ENCODE measurements at places on chromosomes 2 and 18.

- DNase-seq, result no peak
These were observed 57.6 kb upstream of the ZNF519 start for GRCh38 chr18:14189858-14190257.

DNA sequence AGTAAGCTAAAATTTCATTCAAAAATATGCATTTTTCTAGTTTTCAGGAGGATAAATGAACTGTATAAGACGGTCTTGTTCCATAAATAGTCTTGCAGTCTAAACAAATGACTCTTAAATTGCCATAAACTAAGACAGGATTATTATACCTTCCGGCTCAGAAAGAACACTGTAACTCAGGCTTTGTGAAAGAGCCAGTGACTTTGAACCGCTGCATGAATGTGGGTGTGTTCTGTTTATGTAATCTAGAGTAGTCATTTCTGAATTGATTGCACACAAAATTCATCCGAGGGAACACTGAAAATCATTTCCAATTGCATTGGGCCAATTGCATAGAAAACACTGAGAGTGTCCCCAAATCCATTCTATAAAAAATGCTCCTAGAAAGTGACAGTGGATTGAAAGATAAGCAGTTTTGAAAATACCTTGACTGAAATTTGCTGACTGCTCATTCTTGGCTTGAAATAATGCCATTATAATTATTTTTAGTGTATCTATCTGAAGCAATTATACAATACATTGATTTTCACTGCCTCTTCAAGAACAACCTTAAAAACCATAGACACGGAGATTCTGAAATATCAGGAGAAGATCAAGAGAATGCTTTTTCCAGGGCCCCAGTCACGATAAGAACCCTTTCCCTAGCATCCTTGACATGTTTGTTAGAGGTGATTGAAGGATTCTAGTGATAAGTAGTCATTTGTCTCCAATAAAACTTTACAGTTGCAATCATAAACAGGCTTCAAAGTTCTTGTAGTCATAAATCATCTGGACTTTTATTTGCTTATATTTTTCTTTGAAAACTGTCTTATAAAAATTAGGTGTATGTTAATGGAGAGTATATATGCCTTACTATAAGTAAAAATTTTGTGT lies 55.4 kb downstream of the CNTNAP5 start:
- DNase-seq, result no peak

- DNase-seq, result no peak
These were observed 35.0 kb downstream of the CYP27C1 start for GRCh38 chr2:127185093-127185492.

- DNase-seq, result no peak
These were observed 2.9 kb downstream of the SERPINB2 start for GRCh38 chr18:63890237-63890949.

DNA sequence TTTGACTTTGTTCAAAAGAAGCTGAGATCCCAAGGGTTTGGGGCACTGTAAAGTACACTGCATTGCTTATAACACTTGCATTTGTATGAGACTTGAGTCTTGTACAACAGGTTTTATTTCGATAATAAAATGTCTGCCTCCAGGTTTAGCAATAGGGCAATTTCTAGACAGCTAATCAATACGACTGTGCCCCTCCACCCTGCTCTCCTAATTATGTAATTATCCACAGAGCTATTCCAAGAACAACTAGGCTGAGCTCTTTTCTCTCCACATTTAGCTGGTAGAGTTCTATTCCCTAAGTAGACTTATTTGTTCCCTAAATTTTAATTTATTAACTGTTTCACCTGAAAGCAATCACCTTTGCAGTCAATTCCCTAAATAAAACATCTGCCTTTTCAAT lies 52.9 kb upstream of the LINC00305 start:
- no peak for DNase-seq

GRCh38 chr2:235091421-235091820 lies 139.6 kb downstream of the SH3BP4 start:
- no peak for DNase-seq

- no peak for DNase-seq
These were observed 72.0 kb upstream of the FSHR start for GRCh38 chr2:49226360-49226759.

GRCh38 chr2:1893856-1894255 lies 149.5 kb upstream of the PXDN start:
- DNase-seq, result no peak

DNA sequence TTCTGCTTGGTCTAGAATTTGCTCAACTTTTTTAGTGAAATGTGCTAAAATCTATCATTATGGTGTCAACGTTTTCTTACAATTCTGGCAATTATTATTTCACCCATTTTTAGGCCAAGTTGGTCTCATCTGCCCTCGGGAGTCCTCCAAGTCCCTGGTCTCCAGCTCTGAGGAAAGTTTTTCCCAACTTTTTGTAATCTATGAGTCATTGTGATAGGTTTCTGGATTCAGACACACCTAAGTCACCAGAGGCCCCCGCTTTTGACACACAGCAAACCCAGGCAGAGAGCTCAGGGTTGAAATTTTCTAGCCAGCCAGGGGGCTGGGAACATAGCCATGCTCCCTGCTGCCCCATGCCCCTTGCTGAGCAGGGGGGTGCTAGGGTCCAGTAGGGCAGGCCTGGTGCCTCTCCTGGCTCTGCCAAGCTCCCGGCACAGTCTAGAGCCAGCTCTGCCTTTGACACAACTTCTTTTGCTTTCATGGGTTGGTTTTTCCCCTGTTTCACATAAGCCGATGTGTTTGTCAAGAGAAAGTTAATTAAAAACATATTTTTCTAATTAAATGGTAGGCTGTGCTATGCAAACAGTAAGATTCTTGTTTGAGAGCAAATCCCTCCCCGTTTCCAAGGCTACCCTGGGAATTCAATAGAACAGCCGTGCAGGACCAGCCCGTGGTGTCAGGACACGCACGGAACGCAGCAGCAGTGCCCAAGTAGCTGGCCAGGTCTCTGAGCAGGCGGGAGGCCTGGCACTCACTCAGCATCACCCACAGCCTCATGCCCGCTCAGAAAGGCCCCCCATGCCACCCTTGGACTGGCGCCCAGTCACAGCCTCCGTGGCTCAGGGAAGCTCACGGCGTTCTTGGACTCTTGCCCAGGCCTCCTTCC lies 25.5 kb upstream of the SNED1 start:
- no peak for DNase-seq

DNA sequence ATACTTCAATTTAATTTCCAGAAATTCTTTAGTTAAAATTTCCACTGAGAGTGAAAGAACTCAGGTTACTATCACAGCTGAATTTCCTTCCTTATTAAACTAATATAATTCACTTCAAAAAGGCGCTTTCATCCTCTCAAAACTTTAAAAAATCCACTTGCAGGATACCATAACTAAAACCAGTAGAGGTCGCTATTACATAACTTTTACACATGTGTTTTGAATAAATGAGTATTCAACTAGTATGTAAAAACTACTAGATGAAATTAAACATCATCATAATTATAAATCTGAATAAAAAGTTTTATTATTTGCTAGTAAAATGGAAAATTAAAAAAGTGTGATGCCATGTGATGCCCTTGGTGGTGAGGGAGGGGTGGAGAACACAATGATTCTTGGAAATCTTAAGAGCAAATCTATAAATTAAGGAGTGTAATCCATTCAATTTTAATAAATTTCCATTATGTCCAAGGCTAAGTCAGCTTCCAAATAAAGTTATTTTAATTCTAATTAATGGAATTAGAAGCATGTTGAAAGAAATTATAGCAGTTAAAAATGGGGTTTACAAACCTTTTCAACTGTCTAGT lies 61.4 kb downstream of the SOS1 start:
- no peak for DNase-seq

GRCh38 chr2:72887740-72888437 lies 681 bp downstream of the SPR start:
- peak; percentile 8 for DNase-seq

- no peak for DNase-seq
These were observed 64.8 kb upstream of the RBM44 start for GRCh38 chr2:237733677-237734300.

DNA sequence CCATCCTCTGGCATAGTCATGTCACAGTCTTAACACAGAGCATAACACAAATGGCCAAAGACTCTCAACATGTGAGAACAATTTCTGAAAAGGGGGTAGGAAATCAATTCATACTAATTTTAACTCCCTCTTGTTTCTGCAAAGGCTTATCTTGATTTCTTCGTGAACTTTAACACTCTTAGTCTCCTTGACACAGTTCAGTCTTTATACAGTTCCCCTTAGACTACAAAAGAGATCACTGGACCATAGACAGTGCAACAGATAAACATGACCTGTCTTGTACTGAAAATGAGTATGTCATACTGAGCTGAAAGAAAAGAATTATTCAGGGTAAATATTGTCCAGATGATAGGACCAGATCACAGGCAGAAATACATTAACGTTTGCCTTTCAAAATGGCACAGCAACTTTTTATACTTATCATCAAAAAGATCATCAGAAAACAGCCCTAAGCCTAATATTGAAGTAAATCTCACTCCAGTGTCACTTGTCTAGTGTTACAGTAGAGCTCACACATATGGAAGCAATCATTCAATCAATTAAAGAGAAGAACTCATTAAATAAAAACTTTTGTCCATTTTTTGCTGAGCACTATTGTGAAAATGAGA lies 56.4 kb upstream of the VRK2 start:
- peak; percentile 6 for DNase-seq

DNA sequence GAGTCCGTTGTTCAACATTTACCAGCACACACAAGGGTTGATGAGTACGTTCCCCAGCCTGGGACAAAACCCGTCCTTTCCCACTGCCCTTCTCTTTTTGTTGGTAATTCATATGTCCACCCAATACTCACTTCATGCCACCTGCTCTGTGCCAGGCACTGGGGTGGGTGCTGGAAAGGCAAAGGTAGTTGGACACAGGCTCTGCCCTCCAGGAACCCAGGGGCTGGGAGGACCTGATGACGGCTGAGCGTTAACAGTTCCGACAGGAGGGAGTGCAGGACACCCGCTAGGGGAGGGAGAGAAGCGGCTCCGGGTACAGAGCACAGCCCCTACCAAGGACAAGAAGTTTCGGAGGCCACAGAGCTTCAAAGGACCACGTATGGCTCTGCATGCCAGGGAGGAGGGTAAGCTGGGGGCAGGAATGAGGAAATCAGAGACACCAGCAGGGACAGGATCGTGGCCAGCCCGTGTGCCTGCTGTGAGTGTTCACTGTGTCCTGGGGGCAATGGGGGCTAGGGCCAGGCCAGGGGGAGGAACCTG lies 134.1 kb upstream of the GPC1 start:
- no peak for DNase-seq

- DNase-seq, result no peak
These were observed 88.3 kb downstream of the RHOB start for GRCh38 chr2:20534913-20535801.

DNA sequence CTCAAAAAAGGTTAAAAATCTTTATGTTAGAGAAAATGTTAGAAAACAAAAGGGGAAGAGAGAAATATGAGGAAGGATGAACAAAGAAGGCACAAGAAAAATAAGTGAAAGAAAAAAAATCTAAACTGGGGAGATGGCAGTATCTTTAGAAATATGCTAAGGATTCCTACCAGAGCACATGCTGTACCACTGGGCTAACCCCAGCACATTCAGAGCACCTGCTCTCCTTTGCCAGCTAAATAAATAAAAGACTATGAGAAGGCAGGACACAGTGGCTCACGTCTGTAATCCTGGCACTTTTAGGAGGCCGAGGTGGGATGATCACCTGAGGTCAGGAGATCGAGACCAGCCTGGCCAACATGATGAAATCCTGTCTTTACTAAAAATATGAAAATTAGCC lies 92.2 kb upstream of the CDKL4 start:
- DNase-seq, result no peak

DNA sequence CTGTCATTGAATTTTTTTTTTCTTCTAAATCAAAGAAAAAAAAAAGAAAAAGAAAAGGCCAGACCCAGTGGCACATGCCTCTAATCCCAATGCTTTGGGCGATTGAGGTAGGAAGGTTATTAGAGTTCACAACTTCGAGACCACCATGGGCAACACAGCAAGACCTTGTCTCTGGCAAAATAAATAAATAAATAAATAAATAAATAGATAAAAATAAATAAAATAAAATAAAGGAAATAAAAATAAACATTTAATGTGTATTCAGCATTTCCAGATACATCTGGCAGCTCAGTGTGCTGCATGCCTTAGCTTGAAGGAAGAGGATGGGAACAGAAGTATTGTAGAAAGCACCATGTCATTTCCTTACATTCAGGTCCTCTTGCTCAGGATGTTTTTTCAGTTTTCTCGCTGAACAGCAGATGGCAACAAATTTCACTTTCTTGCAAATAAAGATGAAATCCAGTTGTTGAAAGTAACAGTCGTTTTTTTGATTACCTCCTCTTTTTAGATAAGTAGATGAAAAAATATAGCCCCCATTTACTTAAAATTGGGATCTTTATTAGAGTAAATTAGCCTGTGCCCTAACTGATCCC lies 25.7 kb upstream of the FAM178B start:
- peak; percentile 2 for DNase-seq

DNA sequence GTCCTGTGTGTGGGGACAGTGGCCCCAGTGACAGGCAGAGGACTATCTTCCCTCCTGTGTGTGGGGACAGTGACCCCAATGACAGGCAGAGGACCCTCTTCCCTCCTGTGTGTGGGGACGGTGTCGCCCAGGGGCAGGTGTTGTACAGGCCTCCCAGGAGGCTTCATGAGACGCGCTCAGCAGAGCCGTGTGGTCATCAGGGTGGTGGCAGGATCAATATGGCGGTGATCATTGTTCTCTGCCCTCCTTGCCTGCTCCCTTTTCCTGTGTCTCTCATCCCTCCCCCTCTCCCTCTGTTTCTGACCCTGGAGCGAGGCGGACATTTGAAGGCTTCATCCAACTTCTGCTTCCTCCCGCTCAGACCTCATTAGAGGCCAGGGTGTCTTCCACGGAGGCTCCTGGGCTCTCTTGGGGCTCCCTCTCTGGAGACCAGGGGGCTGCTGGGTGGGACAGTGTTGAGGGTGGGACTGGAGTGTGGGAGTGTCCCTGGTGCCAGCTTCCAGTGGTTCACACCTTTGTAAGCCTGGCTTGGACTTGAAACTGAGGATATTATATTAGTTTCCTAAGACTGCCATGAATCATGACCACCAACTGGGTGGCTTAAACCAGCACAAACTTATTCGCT lies 59.5 kb downstream of the ACKR3 start:
- no peak for DNase-seq

DNA sequence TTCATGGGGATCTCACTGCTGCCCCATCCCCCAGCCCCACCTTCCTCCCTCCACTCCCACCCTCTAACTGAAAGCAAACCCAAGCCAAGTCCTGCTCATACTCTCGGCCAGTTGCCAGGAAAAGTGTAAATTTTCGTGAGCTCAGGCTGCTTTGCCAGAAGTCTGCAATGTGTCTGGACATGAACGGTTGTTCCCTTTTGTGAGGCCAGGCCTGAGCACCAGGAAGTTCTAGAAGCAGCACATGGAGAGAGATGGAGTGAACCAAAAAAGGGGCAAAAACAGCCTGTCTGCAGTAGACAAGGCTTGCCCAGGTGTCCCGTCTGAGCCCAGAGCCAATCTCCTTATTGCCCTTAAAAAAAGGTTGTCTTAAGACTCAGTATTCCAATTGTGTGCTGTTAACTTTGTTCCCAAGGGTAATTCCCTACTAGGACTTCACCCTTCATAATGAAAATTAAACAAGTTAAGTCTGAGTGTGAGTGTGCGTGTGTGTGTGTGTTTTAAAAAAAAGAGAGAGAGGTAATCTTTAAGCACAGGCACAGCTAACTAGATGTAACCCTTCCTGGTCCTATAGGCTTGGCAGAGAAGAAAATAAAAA lies 247.1 kb downstream of the BCL11A start:
- DNase-seq, result no peak

All from NCI-H187 treated with DMSO at 0.1 percent for 48 hours (cell line).